ENCODE measurements at places on chromosomes 1 and 21.

- no peak for DNase-seq
Measured at GRCh38 chr1:238826891-238827290, 559.5 kb upstream of the CHRM3 start.

DNA sequence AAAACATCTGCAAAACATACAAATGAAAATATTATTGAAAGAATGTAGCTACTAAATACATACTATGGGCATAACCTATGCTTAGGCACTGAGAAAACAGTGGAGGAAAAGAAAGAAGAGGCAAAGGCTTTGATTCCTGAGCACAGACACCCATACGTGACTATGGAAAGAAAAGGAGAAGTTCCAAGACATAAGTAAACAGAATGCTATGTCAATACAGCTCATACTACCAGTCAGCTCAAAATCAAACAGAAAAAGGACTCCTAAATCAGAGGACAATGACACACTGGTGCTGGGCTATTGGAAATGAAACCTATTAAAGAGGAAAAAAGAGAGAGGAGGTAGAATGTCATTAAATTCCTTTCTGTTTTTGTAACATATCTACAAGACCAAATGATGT is 225.4 kb downstream of the SMYD3 start:
- no peak for DNase-seq

GRCh38 chr1:75589637-75590036 is 21.3 kb downstream of the SLC44A5 start:
- DNase-seq = no peak

- no peak for DNase-seq
Measured at GRCh38 chr1:38088366-38088765, 41.8 kb upstream of the POU3F1 start.

GRCh38 chr21:16742131-16742641 is 770.7 kb upstream of the CXADR start:
- peak; percentile 86 for DNase-seq

- peak; percentile 33 for DNase-seq
Measured at GRCh38 chr1:39540504-39541031, 36.0 kb downstream of the PABPC4 start.

DNA sequence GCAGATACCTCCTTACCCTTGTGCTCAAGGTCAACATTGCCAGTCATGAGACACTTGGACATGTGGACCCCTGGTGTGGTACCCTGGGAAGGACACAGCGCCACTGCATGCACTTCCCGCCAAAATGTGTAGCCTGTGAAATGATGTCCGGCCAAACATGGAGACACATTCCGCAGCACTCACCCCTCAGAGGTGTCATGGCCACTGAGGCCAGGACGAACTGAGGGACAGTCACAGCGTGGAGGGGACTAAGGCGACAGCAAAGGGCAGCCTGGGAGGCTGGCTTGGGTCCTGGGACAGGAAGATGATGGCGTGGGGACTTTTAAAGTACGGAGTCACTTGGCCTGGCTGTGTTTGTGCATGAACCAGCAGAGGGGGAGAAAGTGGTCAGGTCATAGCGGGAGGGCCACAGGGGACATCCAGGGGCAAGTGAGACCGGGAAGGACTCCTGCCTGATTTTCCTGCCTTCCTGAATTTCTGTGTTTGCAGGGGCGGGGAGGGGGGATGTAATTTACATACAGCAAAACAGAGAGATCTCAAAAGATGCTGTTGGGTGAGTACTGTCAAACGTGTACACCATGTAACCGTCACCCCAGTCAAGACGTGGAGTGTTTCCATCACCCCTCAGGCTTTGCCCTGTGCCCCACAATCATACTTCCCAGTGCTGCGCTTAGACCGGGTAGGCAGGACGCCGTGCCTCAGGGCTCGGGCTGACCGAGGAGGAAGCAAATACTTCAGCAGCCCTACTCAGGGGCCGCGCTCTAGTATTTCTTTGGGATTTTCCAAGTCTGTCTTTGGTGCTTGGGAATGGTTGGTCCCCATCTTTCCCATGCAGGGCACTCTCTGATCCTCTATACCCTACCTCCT is 45.2 kb downstream of the WDR4 start:
- peak; percentile 17 for DNase-seq

DNA sequence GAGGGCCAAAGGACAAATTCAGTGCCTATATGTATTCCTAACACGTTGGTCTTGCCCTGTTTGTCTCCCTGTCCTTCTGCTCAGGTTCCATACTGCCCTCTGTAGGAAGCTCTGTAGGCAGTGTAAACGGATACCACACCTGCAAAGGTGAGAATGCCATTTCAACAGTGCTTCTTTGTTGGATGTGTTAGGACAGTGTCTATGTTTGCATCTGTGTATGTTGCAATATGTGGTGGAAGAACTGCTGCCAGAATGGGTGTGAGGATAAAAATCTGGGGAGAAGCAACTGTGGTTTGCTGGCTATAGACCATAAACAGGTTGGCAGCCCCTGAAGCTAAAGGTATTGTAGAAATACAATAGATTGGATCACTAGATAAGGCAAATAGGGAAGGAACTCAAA is 113.1 kb upstream of the BMP8A start:
- no peak for DNase-seq

DNA sequence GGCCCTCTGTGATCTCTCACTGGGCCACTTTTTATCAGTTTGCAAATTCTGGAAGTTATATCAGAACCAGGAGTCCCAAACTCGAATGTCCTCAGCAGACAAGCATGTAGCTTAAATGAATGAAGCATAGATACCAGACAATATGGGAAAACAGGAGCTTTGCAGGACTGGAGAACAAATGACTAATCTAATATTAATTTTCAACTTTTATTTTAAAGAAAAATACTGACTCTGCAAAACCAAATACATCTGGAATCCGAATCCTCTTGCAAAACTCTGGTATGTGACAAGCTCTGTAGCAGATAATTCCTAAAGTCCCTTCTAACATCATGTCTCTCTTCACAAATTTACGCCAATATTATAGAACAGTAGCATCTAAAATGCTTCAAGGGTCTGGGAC is 427.4 kb downstream of the TTLL7 start:
- DNase-seq = no peak

DNA sequence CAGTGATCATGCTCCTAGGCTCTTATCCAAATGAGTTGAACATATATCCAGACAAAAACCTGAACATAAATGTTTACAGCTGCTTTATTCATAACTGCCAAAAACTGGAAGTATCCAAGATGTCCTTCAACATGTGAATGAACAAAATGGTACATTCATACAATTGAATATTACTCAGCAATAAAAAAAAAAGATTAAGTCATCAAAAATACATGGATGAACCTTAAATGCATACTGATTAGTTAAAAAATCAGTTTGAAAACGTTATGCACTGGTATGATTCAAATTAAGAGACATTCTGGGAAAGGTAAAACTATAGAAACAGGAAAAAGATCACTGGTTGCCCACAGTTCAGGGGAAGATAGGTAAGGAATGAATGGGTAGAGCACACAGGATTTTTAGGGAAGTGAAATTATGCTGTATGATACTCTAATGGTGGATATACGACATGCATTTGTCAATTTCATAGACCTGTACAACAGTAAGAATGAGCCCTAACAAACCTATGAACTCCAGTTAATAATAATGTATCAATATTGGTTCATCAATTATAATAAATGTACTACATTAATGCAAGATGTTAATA is 3.1 kb downstream of the LRRC40 start:
- DNase-seq = no peak

- DNase-seq = no peak
Measured at GRCh38 chr1:189706594-189706993, 771.1 kb downstream of the BRINP3 start.

GRCh38 chr1:205449750-205450443 is 5.9 kb downstream of the BLACAT1 start:
- peak; percentile 88 for DNase-seq

DNA sequence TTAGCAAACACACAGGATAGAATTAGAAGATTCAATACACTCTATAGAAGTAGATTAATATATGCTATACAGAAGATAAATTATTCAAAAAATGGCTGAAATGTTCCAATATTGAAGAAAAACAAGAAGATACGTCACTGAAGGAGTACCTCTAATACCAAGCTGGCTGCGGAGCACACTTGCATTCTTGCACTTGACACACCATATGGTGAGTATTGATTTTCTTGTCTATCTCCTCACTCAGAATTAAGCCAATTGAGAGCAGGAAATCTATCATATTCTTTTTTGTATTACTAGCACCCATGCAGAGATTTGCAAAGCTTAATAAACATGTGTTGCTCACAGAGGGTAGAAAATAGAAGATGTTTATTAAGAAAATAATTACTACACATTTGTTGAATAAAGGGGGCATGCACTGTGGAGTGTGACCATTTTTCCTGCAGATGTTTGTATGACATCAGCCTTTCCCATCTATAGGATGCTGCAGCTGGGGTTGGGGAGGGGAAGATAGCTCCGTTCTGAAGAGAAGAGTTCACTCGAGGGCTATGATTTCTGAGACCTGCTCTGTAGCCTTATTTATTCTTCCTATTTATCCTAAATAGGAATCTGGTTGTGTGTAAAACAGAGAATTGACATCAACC is 318.1 kb downstream of the HHIPL2 start:
- DNase-seq = no peak

- peak; percentile 34 for DNase-seq
Measured at GRCh38 chr1:212566522-212567479, 41.8 kb upstream of the ATF3 start.

All from stomach (tissue), 19 donors.